ENCODE measurements at places on chromosomes 2 and 18.

DNA sequence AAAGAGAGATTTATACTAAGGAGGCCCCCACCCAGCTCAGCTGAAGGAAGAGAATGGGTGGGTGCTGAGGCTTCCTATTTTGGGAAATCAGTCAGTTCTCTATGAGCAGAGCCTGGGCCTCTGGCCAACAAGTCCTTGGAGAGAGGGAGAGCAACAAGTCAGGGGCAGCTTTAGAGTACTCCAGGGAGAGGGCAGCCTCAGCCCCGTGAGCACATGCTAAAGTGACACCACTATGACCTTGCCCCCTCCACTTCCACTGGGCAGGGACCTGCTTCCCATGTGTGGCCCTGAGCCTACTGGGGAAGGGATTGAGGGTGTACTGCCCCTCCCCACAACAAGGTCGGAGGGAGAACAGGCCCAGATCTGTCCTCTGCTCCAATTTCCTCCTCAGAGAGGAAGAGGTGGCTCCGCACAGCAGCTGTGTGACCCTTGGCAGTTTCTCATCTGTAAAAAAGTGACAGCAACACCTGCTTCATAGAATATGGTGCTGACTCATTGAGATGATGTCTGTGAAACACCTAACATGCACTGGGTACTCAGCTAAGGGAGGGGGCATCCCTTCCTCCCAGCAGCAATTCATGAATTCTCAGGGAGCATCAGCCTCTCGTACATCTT, 72.9 kb downstream of the CLHC1 start:
- no peak for DNase-seq

GRCh38 chr2:96154506-96155380, 9.5 kb upstream of the DUSP2 start:
- no peak for DNase-seq

DNA sequence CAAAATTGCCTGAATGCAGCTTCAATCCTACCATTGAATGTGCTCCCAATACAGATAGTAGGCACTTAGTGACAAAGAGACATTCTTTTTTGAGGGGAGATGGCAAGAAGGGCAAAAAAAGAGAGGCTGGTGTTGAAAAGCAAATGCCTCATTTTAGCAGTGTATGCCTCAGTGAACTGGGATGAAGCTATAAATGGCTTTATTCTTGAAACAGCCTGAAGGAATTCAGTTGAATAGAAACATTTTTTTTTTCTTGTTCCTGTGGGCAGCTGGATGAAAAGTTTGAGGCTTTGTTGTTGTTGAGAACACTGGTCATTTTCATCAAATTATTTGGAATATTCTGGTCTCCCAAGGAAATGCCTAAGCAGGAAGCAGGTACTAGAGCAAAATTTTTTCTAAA, 228.9 kb downstream of the RNF144A start:
- no peak for DNase-seq

- no peak for DNase-seq
These were observed 48.1 kb downstream of the AQP12A start for GRCh38 chr2:240739797-240740196.

DNA sequence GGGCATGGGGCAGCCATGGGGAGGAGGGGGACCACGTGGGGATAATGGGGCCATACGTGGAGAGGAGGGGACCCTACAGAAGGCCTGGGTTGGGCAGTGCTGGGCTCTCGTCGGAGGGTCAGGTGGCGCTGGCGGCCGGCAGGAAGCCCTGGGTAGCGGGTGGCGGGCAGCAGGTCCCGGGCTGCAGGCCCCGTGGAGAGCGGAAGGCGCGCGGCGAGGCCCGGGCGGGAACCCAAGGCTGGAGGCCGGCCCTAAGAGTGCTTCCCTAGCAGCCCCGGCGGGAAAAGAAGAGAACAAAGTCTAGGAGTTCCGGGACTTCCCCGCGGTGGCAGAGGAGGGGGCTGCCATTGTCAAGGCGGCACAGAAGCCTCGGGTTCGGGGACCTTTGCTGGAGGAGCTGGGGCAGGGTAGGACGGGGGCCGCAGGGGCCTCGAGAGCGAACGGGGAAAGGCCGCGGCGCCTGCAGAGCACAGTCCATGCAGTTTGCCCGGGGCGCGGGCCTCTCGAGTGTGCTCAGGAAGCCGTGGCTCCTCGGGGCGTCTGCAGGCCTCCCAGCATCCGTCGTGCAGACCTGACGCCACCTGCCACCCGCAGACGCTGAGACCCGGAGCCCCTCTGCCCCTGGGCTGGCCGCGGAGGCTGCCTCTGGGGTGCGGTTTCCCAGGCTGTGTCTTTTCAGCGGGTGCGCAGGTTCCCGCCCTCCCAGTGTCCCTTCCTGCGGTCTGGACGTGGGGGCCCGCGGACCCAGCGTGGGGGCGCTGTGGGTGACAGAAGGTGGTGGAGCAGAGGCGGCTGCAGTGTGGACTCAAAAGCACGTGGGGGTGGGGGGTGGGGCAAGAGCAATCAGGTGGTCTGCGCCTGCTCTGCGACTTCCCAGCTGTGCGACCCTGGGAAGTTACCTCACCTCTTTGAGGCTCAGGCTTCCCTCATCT, 19.4 kb upstream of the NCL start:
- no peak for DNase-seq

DNA sequence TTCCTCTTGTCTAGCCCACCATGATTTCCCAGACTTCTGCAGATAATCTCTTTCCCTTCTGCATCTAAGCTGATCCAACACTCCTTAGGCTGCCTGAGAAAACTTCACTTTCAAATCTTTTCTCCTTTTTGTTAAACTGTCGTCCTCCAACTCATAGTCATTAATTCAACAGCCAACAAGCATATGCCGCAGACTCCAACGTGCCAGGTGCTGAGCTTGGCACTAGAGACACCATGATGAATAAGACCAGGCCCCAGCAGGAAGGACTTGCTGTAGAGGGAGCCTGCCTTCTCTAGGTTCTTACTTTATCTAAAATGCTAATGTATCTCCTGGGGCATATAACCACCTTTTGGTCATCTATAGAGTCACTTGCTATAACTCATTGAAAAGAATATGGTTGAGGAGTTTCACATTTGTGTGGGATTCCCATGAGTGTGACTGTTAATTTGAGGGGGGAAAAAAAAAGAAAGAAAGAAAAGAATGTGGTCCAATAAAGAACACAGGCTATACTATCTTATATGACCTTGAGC, 51.0 kb downstream of the ANKRD44 start:
- DNase-seq, result no peak

GRCh38 chr18:24802456-24802855, 342.0 kb downstream of the HRH4 start:
- no peak for DNase-seq

DNA sequence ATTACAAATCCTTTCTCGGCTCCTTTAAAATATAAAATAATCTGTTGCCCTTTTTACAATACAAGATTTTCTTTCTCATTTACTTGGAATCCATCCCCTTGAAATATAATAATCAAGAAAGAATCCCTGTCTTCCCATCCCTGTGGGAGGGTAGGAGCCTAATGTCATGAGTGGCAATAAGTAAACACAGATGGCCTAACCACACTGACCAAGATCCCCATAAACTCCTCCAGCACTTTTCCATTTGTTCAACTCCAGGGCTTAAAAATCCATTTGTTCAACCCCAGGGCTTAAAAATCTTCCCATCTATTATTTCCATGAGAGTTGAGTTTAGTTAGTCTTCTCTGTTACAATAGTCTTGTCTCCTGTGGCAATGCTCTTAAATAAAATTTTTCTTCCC, 297.6 kb downstream of the CDH7 start:
- DNase-seq, result no peak

GRCh38 chr18:23300231-23300805, 152.8 kb upstream of the RIOK3 start:
- DNase-seq, result peak; percentile 90

DNA sequence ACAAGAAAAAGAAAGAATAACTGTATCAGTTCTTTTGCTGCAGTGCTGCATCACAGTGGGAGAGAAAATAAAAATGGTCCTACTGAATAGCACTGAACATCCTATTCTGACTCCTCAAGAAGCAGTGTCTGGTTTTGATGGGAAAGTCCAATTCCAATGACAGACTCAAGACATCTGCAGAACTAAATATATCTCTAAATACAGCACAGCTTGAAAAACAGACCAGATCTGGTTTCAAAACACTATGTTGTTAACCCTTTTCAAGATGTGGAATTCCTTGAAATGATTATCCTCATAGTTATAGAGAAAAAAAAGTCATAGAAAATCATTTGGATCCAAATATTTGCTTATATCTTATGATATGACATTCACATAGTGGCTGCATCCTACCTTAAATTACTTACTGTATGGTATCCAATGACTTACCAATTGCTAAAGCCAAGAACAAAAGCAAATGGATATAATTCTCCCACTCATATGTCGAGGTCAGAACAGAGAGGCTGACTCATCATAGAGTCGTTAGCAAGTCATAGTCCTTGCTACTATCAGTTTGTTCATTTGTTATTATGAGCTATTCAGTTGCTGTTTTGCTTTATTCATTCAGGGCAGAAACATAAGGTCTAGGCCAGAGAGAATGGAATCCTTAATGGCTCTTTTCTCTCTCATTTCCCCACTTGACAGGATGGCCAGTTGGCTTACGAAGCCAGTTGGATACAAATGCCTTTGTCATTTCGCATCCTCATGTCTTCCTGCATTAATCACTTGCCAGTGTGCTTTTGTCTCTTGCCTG, 62.5 kb upstream of the ACVR2A start:
- no peak for DNase-seq

- no peak for DNase-seq
These were observed 368.1 kb upstream of the HNRNPA3 start for GRCh38 chr2:176844461-176844860.

- DNase-seq, result no peak
These were observed 786 bp downstream of the TET3 start for GRCh38 chr2:73985308-73986084.

GRCh38 chr18:64234321-64234720, 85.4 kb upstream of the LINC00305 start:
- no peak for DNase-seq

GRCh38 chr2:217431577-217432269, 571.1 kb downstream of the TNS1 start:
- no peak for DNase-seq

DNA sequence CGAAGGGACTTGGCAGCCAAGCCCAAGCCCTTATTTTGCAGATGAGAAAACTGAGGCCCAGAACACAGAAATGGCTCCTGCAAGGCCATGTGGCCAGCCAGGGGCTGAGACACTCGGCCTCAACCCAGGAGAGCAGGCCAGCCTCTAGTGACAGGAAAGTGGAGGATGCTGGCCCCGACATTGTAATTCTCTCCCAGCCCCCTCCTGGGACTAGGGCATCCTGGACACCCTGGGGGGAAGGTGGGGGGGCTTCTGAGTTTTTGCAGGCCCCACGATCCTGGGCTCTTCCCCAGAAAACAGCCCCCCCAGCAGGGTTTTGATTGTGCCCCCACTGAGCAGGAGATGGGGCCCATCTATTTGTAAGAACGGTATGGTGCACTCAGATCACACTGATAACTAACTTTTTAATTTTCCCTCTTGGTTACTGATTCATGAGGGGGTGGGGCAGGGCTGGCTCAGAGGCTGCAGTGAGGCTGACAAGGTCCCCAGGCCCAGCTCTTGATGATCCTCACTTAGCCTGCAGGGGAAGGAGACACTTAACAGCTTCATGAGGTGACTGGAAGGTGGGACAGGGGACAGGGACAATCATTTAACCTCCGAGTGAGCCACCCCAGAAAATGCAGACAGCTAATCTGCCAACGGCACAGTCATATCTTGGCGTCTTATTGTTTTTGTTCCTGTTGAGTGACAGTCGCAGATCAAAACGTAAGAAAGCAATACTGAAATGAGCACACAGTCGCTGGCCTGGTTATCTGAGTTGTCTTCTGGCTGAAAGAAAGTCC, 18.9 kb downstream of the SMAD7 start:
- DNase-seq, result no peak

GRCh38 chr2:236625156-236625690, 55.6 kb downstream of the ACKR3 start:
- DNase-seq, result no peak

DNA sequence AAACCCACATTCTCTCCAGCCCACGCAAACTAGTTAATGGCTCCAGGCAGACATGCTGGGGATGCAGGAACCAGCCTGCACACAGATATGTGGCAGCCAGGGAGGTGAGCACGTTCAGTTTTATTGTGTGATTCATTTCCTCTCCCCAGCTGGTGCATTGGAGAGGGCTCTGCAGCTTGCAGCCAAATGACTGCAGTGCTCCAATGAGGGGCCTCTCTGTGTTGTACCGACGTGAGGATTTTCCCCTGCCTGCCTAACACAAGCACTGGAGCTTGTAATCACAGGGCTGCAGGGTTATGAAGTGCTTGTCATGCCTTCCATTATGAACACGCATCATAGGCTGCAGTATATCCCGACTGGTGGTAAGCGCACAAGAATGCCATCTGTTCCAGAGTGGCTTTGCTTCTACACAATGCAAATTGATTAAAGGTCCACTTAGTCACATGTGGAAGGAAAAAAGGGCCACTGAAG, 92.3 kb upstream of the THUMPD2 start:
- DNase-seq, result peak; percentile 64

DNA sequence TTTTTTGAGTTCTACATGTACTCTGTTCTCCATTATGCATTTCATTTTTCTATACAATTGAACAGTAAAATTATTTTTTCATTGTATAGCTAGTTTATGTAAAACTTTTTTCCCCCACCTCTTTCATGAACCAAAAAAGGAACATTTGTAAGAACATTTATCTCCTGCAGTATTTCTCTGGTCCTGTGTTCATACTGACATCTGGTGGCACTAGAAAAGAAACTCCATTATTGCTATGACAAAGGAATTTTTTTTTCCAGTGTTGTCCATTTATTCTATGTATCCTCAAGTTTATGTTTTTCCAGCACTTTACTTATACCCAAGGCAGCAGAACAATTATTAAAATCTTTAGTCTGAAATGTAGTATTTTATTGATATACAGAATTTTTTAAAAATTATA, 27.4 kb upstream of the CHAC2 start:
- DNase-seq, result peak; percentile 12

GRCh38 chr2:71662665-71663394, 209.5 kb downstream of the DYSF start:
- DNase-seq, result no peak

GRCh38 chr2:161423421-161424393, 7.6 kb downstream of the TBR1 start:
- DNase-seq, result no peak

- no peak for DNase-seq
These were observed 24.8 kb downstream of the NCK2 start for GRCh38 chr2:105769504-105769903.

GRCh38 chr2:8819194-8819593, 18.2 kb downstream of the KIDINS220 start:
- DNase-seq, result no peak

GRCh38 chr2:70977605-70978205, 725 bp upstream of the ANKRD53 start:
- DNase-seq, result no peak

GRCh38 chr18:58596265-58596681, 32.6 kb downstream of the ALPK2 start:
- DNase-seq, result no peak

GRCh38 chr18:75215663-75216062, 5.1 kb downstream of the TSHZ1 start:
- DNase-seq, result no peak

All from retinal pigment epithelial cell (primary cell).